ENCODE measurements at places on chromosomes 7 and 10. TPM values are rescaled to one million over a fixed set of nuclear protein-coding genes. Genes with fewer than 3 reads are reported as not detected.

DNA sequence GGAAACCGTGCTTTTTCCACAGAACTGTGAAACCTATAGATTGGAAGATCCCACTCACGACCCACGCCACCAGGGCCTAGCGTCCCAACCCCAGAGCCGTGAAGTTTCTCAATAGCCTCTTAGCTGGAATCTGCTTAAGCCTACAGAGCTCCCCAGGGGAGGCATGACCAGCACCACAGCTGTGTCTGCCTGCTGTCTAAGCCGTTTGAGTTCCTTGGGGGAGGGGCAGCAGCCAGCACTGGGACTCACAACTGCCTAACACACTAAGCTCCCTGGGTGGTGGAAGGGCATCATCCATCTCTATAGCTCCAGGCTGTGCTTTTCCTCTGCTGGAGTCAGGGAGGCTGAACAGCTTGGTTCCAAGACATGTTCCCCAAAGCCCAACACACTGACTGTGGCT, 26.0 kb upstream of the TMEM140 start:
- no peak for DNase-seq

GRCh38 chr7:157411580-157411979, 74.8 kb downstream of the DNAJB6 start:
- no peak for DNase-seq

Gene HELLS
- total RNA-seq: 187 TPM

DNA sequence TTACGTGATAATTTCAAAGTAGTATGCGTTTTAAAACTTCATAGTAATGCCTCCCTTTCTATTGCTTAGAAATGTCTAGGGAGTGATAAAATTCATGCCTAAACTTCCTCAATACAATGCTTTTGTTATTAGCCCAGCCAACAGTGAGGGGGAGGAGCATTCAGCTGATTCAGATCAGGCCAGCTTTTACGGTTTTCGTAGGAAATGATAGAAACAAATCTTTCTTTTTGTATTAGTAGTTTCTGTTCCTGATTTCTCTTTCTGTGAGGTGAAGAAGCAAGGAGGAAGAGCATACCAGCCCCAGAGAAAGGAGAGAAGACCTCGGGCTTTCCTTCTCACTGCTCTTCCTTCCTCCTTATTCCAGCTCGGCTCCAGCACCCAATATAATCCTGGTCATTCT, 35.2 kb upstream of the ITPRID1 start:
- no peak for DNase-seq

GRCh38 chr7:65800890-65801341, 72.0 kb upstream of the VKORC1L1 start:
- no peak for DNase-seq

- DNase-seq: no peak
Measured at GRCh38 chr10:66586073-66586472, 339.8 kb upstream of the LRRTM3 start.

Gene ASB4
- total RNA-seq: 0.21 TPM

- no peak for DNase-seq
Measured at GRCh38 chr7:114158275-114158674, 239.5 kb upstream of the PPP1R3A start.

Gene STEAP4
- not detected for total RNA-seq

GRCh38 chr10:123863721-123864482, 27.7 kb downstream of the CPXM2 start:
- DNase-seq: no peak

GRCh38 chr10:49119746-49120145, 4.4 kb upstream of the VSTM4 start:
- no peak for DNase-seq

- no peak for DNase-seq
Measured at GRCh38 chr7:132116369-132116768, 459.9 kb downstream of the PLXNA4 start.

GRCh38 chr10:26064106-26064505, 130.1 kb downstream of the MYO3A start:
- no peak for DNase-seq

DNA sequence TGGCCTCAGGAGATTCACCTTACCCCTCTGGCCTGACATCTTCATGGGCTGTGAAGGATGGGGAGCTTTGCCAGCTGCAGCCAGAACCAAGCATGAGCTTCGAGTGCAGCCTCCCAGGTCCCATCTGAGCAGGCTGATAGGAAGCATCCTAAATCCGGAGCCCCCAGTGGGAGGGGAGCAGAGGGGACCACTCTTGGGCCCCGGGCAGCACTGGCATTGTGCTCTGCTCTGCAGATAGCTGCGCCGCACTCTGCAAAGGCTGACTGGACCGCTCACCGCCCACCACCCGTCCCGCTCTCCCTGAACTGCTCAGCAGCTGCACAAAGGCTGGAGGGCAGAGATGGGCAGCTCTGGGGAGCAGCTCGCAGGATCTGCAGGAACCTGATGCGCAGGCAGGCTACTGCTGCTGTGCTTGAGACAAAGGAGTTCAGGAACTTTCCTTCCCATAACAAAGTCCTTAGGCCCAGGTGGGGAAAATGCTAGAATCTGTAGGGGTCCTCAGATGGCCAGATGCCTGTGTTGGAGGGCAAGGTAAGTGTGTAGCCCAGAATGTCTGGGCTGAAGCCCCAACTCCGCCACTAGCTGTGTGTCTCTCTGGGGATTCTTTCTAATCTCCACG, 51.8 kb downstream of the ARHGAP22 start:
- no peak for DNase-seq

GRCh38 chr7:50664461-50664922, 99.3 kb upstream of the DDC start:
- DNase-seq: no peak

- no peak for DNase-seq
Measured at GRCh38 chr7:45188736-45189135, 31.1 kb downstream of the RAMP3 start.

DNA sequence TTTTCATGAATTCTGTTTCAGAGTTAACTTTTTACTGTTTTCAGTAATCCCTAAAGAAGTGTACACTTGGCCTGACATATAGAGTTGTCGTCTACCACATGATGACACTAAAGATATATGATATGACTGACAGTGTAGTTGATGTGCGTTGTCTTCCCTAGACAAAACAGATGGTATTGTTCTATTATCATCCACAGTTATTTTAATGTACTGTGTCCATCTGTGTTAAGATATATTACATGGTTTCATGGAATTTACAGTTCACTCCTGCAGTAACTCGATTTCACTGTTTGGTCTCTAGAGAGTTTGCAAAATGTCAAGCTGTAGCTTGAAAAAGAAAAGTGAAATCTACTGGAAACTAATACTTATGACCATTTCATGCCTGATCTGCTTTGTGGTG, 18.1 kb downstream of the FOXP2 start:
- DNase-seq: no peak

DNA sequence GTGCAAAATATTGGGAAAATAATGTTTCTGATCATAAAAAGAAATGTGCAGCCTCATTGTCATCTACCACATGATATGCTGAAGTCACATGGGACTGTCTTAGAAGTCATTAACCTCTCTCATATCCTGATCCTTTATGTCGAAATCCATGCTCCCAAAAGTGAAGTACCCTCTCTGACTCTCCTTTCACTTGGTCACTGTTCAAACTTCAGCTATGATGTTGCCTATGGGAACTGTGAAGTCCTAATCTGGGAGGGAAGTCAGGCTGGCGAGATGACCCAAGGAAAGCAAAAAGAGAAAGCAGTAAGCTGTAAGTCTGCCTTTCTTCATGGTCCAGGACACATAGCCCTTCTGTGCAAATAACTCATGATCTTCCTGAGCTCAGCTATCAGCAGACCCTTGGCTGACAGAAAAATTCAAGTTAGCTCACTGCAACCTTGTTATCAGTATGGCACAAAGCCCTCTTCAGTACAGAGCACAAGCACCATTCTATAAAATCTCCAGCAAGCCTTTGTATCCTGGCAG, 29.5 kb downstream of the WASL start:
- DNase-seq: no peak

Gene OR9A2
- total RNA-seq: not detected

Gene EXOSC1
- 41.8 TPM for total RNA-seq
